ENCODE measurements at places on chromosomes 6 and 20.

DNA sequence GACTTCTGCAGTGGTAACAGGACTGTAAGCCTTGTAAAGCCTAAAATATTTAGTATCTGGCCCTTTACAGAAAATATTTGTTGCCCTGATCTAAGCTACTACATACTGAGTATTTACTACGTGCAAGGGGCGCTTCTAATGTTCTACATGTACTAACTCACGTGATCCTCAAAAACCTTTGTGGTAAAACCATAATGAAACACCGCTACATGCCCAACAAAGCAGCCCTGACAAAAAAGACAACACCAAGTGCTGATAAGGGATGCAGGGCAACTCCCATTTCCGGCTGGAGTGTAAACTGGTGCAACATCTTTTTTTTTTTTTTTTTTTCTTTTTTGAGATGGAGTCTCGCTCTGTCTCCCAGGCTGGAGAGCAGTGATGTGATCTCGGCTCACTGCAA, 85.0 kb downstream of the SULF2 start:
- DNase-seq, result no peak

- DNase-seq, result no peak
Measured at GRCh38 chr20:22496817-22497216, 87.6 kb downstream of the FOXA2 start.

DNA sequence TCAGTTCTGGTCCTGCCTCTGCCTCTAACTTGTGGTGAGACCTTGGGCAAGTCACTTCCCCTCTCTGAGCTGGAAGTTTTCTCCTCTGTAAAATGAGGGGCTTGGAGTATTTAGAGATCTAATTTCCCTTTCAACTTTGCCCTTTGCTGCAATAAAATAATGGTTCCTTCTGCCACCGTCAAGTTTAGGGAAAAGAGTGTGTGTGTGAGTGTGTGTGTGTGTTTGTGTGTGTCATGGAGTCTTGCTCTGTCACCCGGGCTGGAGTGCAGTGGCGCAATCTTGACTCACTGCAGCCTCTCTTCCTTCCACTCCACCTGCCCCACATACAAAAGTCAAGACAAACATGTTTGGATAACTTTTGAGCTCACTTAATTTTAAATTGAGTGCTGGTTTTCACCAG, 39.2 kb upstream of the PIM1 start:
- no peak for DNase-seq

GRCh38 chr6:91341473-91341872, 754.6 kb upstream of the MAP3K7 start:
- no peak for DNase-seq

- no peak for DNase-seq
Measured at GRCh38 chr6:133854364-133855275, 34.3 kb upstream of the TCF21 start.

DNA sequence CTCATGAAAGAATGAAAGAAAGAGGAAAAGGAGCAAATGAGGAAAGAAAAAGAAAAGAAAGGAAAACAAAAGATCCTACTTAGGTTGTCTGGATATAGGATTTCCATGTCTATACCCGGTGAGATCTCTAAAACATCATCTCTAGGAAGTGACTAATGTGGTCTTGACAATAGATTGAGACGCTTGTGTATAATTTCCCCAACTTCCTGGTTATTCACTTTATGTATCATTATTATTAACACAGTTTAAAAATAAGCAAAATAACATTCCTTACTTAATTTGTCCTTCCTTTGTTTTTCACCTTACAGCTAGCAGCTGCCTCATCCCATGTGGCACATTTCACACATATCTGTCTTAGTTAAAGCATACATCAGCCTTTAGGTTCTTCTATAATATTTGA, 27.0 kb downstream of the LAMA4 start:
- no peak for DNase-seq

- DNase-seq, result no peak
Measured at GRCh38 chr6:39777661-39778060, 14.5 kb upstream of the DAAM2 start.

- DNase-seq, result peak; percentile 79
Measured at GRCh38 chr20:25247000-25247517, 826 bp upstream of the PYGB start.

DNA sequence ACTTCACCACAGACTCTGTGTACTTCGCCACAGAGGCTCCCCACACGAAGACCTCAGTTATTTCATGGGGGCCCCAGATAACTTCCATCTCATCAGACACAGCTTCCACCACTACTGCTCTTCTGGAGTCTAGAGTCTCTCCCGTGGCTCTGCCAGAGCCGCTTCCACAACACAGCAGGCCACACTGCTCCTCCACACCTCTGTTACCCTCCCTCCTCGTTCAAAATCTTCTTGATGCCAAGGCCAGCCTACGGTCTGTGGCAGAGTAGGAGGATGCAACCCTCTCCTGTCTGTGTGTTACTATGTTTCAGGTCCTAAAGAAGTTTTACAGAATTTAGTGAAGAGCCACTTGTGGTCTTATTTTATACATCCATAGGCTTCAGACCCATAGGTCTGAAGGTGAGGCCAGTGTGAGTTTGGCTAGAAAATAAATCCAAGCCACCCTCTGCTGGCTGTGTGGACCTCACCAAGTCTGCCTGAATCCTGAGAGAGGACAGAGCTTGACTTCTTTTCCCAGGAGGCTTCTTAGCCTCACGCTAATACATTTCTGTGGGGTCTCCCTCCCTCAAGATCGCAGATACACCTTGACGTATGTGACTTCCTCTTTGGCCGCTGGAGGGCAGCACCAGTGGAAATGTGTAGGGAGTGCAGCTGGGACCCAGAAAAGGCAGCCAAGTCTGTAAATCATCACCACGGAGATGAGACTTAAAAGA, 197.7 kb downstream of the FAXC start:
- no peak for DNase-seq

- DNase-seq, result no peak
Measured at GRCh38 chr6:75818098-75818855, 69.2 kb downstream of the MYO6 start.

GRCh38 chr20:12153628-12154027, 235.9 kb downstream of the BTBD3 start:
- DNase-seq, result no peak

DNA sequence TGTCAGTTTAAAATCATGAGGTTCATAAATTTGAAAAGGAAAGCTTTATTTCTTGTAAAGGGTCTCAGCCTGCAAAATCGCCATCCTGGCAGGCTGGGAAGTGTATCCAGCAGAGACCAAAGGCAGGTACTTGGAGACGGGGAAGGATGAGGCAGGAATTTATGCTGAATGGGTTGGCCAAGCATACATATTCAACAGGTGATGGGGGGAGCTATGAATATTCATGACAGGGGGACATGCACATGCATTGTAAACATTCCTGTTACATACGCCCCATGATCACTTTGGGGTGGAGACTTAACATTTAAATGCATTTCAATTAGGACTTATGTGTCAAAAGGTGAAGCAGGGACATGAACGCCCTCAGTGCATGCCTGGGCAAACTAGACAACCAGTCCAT, 9.8 kb upstream of the SLC22A1 start:
- DNase-seq, result no peak

GRCh38 chr20:38926934-38927616, 858 bp downstream of the FAM83D start:
- no peak for DNase-seq

GRCh38 chr20:52681288-52681687, 290.9 kb upstream of the TSHZ2 start:
- no peak for DNase-seq

DNA sequence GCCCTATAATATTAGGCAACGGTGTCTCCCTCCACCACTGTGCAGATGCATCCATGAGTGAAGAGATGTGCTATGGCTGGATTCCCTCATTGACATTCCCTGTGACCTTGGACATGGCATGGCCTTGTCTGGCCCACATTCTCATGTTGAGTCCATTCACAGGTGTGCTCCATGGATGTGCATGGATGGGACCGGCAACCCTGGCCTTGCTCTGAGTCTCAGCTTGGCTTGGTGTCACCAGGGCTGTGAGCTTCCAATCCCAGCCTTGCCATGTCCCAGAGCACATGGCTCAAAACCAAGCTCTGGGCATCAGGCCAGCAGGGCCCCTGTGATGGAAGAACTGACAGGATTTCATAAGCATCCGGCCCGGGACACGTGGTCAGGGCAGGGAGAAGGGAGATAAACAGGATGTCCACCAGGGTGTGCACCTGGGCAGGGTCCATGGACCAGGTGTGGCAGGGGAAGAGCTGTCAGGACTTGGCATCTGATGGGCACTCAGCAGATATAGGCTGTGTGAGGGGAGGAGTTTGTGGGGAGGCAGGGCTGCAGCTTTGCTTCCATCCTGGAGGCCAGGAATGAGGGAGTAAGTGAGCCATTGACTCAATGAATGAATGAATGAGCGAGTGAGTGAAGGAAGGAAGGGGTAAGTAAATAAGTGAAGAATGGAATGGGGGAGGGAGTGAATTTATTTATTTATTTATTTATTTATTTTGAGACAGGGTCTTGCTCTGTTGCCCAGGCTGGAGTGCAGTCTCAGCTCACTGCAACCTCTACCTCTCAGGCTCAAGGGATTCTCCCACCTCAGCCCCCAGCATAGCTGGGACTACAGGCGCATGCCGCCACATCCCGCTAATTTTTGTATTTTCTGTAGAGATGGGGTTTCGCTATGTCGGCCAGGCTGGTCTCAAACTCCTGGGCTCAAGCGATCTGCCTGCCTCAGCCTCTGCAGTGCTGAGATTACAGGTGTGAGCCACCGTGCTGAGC, 15.7 kb downstream of the NRSN2 start:
- DNase-seq, result peak; percentile 60

GRCh38 chr6:33990061-33990541, 155.8 kb downstream of the GRM4 start:
- no peak for DNase-seq

GRCh38 chr20:30168800-30169138, 1088.7 kb upstream of the DEFB115 start:
- no peak for DNase-seq

Data from head of caudate nucleus (tissue), 42 donors.